ENCODE measurements at places on chromosomes 5 and 9.

DNA sequence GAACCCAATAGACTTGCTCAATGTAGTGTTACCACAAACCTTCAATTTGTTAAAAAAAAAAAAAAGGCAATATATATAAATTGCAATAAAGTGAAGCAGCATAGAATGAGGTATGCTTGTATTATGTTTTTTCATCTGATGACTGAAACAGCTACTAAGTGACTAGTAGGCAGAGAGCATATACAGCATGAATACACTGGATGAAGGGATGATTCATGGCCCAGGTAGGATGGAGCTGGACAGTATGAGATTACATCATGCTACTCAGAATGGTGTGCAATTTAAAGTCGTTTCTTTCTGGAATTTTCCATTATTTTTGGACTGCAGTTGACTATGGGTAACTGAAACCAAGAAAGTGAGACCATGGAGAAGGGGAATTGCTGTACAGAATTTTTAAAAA lies 161.2 kb downstream of the GNA14 start:
- DNase-seq = no peak

- DNase-seq = no peak
Measured at GRCh38 chr9:83406921-83407320, 131.3 kb downstream of the FRMD3 start.

DNA sequence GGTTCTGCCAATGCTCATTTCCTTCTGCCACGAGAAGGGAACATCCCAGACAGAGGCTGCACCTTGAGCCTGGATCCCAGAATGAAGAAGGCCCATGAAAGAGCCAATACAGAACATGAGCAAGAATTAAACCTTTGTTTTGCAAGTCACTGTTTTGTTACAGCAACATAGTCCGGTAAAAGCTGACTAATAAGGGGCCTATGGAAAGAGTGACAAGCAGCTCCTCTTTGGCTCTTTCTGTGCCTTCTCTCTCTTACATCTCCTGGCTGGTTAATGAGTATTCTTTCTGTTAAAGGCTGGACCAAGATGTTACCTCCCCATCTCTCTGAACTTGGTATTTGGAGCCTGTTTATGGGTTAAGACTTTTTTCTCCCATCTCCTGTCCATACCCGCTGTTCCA lies 10.8 kb downstream of the GFRA3 start:
- no peak for DNase-seq

- DNase-seq = no peak
Measured at GRCh38 chr5:103587185-103587748, 24.7 kb upstream of the NUDT12 start.

- DNase-seq = no peak
Measured at GRCh38 chr9:83196946-83197345, 134.0 kb upstream of the RASEF start.

- no peak for DNase-seq
Measured at GRCh38 chr9:137323531-137324331, 21.7 kb upstream of the NRARP start.

DNA sequence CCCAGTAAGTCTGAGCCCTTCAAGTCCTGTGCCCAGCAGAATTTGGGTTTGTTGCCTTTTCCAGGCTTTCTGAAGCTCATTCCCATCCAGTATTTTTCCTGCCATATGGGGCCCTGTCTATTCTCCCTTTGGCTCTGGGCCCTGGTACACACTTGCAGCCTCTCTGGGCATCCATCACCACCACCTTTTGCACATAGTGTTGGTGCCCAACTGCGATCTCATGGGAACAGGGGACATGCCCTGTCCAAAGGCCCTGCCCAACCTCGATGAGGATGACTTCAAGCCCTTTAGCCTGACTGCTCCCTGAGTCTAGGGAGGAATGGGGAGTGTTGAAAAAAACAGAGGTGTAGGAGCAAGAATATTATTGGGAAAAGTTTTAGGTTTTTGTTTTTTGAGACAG lies 11.5 kb downstream of the RGS3 start:
- no peak for DNase-seq

DNA sequence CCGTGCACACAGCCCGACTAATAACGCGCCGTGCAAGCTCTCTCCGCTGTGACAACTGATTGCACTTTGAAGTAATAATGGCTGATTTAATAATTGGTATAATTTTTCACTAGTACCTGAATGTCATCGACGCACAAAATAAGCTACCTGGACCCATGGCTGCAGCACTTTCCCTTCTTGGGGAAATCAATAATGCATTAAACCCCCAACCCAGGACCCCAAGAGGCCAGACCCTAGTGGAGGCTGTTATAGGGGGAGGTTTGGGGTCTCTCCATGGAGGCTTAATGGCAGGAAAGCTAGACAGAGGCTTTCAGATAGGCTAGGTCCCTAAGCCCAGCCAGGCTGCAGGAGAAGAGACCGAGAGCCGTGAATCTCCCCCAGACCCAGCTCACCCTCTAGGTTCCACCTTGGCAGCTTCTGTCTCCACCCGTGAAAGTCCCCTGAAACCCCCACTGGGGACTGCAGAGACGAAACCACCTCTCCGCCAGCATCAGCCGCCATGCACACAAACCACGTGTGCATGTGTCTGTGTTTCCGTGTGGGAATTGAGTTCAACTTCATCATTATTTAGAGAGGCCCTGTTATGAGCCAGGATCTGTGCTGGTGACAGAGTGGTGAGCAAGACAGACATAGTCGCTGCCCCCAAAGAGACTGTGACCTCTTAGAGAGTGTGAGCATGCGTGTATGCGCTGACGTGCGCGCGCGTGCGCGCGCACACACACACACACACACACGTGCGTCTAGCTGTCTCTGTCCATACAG lies 168.6 kb upstream of the MVB12B start:
- DNase-seq = no peak

GRCh38 chr5:32453916-32454315 lies 9.4 kb upstream of the ZFR start:
- no peak for DNase-seq
